Amniotic epithelial cell (primary cell): ENCODE measurements at places on chromosomes 5 and 9.

GRCh38 chr5:143592648-143593047, 189.2 kb upstream of the NR3C1 start:
- DNase-seq, result peak; percentile 48

GRCh38 chr5:62791059-62791458, 212.4 kb downstream of the LRRC70 start:
- no peak for DNase-seq

GRCh38 chr9:83538172-83538889, at the start of gene FRMD3:
TSS of gene FRMD3 (minus strand) at chr9:83538401. CDS start at chr9:83538231, 170 bp downstream.
- DNase-seq, result peak; percentile 16

DNA sequence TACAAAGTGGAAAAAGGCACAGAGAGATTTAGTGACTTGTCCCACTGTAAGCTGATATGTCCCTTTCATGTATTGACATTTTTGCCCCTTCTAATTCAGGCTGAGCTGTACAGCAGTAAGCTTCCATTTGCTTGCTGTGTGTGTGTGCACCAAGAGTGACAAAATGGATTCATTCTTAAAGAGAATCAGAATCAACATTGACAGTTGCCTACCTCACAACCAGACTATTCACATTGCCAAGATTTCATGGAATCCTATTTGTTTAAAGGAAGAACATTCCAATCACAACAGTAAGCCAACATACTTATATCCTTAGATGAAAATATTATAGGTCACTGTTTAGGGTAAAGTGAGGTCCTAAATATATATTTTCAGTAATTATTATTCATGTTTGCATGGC, 102.6 kb downstream of the TMEM232 start:
- no peak for DNase-seq

GRCh38 chr9:96136992-96137670, 164.8 kb downstream of the HSD17B3 start:
- DNase-seq, result peak; percentile 70

DNA sequence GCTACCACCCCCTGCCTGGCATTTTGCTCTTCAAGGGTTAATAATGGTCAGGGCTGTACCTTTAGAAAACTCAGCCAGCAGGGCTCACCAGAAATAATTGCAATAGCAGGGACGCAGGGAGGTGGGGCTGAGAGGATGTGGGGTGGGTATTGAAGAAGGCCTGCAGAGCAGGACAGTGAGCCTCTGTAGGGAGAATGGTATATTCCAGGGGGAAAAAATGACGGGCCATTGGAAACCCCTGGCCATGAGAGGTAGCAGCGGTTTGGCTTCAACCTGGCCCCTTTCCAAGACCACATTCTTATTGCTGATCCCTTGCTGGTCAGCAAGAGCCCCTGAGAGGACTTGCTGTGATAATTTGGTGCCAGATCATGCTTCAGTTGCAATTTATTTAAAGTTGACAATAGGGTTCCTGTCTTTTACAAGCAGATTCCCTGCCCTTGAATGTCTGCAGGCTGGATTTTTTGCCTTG, 36.7 kb upstream of the CTNNA1 start:
- peak; percentile 9 for DNase-seq

DNA sequence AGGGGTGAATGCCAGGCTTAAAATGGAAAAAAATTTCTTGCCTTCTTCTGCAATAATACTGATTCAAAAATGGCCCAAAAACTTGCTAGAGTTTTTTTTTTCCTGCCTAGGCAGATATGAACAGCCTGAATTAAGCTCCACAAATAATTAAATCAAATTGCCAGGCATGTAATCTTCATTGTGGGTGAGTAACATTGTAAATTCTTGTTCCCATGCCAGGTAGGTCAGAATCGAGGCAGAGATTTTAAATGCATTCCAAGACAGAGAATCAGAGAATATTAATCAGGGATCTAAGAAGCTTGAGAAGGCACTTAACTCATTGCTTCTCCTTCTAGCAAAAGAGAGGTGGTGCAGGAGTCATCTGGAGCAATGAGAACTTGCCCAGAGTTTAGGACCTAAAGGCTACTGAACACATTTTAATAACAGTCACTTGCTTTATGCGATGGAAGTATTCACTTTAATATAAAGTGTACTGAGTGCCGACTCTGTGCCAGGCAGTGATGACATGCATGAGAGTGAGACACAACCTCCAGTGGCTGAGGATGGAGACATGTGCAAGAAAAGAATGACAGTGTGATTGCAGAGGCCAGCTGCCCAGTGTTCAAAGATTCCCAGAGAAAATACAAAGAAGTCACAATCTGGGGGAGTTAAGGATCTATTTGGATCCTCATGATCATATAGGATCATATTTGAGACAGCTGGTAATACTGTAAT, 102.3 kb downstream of the APBA1 start:
- DNase-seq, result peak; percentile 79

DNA sequence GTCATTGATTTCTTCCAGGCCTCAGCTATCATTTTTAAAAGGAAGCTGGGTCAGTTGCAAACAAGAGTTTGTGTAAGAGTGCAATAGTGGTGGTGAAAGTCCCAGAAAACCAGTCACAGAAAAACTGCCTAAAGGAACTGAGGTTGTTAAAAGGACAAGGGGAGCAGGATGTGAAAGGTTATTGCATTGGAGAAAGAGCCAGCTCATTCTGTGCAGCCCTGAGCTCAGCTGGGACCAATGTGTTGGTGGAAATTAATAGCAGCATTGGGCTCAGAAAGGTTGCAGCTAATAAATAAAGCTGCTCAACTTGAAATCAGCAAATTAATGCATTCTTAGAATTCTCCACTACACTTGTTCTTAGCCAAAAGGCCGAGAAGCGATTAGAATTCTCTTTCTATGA, 34.9 kb downstream of the NREP start:
- no peak for DNase-seq

- DNase-seq, result no peak
Measured at GRCh38 chr9:137774775-137775386, 102.7 kb upstream of the CACNA1B start.

DNA sequence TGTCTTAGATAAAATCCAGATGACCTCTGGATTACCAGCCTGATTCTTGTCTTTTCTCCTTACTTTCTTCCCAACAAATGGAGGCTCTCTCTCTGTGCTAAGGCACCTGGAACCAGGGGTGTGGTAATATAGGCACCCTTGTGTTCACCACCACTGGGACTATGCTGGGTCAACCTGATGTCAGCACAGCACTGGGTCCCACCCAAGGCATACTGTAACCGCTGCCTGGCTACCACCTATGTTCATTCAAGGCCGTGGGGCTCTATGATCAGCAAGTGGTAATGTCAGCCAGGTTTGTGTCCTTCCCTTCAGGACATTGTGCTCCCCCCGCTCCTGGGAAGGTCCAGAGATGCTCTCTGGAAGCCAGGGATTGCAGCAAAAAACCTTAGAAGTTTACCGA, 283.6 kb downstream of the TMEM232 start:
- DNase-seq, result no peak

DNA sequence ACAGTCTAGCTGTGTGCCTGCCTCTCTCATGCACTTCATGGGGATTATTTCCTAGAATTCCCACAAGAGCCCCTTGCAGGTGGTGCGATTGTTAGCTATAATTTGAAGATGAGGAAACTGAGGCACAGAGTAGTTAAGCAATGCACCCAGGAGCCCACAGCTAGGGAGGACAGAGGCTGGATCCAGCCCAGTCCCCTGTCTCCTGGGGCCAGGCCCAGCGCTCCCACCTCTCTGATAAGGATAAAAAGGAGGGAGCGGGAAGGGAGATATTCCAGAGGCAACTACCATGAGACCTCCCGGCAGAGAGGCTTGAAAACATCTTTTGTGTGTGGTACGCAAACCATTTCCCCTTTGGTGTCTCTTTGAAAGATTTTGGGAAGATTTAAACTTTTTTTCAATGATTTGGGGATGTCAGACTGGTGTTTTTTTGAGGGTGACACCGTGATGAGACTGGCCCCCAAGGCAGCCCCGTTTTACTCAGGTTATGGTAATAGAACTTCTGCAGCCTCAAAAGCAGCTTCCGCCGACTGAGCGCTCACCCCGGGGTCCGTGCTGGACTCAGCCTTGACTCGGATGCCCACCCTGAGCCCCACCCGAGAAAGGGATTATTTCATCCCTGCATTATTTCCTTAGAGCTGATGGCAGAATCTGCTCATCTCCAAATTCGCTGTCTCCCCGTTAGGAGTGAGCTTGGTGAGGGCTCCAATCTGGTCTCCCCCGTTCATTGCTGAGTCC, 144.7 kb upstream of the IER5L start:
- DNase-seq, result no peak

DNA sequence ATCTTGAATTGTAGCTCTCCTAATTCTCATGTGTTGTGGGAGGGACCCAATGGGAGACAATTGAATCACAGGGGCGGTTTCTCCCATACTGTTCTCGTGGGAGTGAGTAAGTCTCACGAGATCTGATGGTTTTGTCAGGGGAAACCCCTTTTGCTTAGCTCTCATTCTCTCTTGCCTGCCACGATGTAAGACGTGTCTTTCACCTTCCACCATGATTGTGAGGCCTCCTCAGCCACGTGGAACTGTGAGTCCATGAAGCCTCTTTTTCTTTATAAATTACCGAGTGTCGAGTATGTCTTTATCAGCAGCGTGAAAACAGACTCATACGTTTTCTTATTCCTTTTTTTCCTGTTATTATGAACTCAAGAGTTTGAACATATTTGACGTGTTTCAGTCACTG, 39.1 kb downstream of the RETREG1 start:
- DNase-seq, result no peak

DNA sequence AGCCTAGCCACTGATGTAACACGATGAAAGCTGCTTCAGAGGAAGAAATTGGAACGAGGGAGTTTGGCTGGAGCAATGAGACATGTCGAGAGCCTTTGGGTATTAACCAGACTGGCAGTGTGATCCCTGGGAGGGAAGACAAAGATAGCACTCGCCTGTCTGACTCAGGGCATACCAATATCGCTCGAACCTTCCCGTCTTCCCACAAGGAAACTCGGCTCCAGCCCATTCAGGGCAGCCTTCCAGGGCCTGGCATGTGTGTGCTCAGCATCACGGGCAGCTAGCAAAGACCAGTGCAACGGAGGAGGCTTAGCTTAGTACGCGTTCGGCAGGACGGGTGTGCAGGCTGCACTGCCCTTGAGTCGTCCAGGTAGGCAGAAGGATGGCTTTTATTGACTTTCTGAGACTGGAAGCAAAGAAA, 356.9 kb upstream of the WWC1 start:
- DNase-seq, result peak; percentile 71

GRCh38 chr9:114314881-114315722, 7.8 kb upstream of the ORM1 start:
- DNase-seq, result no peak

DNA sequence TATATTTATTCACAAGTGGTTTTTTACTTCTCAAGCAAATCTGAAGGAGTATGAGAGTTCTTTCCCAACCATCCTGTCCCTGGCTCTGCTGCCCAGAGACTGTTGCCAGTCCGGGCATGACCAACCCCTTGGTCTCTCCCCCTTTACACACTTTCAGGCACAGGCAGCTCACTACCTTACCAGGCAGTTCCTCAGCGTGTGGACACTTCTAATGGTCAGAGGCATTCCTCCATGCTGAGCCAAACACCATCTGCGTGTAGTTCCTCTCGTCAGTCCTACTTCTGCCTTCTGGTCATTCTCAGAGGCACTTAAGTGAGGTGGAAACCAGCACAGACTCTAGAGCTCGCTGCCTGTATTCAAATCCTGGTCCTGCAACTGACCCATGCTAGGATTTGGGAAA, 56.1 kb downstream of the TSTD2 start:
- DNase-seq, result no peak

DNA sequence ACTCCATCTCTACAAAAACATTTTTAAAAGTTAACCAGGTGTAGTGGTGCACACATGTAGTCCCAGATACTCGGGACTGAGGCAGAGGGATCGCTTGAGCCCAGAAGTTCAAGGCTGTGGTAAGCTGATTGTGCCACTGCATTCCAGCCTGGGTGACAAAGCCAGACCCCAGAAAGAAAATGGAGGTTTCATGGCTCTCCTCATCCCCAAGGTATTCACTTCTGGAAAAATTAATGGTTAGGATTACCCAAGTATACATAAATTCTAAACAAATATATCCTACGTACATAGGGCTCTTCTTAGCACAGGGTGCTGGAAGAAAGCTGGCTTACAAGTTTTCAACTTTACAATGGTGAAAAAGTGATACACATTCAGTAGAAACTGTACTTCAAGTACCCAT, 18.6 kb upstream of the RECK start:
- DNase-seq, result no peak

DNA sequence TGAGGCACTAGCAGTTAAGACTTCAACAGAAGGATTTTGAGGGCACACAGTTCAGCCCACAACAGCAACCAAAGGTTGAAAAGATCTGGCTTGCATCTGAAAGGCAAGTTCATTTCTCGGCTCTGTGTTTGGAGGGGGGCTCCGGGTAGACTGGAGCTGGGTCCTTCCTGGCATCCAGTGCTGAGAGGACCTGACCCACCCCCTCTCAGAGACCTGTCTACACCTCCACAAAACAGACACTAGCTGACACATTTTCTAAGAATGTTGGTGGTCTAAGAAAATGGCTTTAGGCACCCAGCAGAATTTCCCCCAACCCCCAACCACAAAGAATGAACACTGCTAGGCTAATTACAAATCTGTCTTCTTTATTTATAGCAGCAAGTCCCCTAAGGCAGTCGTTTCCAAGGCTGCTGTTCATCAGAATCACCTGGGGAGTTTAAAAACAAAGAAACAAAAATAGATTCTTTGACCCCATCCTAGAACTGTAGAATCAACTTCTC, 6.2 kb upstream of the PTCH1 start:
- no peak for DNase-seq

GRCh38 chr5:148839960-148840359, 13.5 kb downstream of the ADRB2 start:
- DNase-seq, result no peak

DNA sequence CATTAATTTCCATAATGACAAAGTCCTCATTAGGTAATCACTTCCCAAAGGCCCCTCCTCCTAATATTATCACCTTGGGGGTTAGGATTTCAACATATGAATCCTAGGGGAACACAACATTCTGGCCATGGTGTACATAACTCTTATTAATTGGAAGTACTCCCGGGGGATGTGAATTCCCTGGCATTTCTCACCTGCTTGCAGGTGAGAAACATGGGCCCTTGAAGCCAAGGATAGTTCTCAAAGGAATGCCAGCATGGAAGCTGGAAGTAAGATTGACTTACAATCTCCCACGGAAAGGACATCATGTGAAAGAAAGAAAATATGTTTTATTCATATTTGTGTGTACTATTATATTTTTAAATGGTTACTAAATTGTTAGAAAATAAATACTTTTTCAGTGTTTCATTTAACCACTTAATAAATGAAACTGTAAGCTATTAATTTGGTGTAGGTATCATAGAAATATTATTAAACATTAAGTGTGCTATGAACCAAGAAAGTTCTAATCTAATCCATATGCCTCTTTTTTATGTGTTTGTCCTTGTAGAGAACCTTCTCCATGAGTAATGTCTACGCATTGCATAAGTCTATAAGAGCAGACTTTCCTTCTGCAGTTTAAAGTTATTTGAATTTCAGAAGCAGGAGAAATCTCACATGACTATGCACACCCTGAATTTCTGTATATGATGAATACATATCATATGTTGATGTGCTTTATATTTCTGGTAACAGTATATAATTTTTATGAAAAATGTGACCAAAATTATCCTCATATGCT, 59.4 kb downstream of the ANXA1 start:
- peak; percentile 36 for DNase-seq

GRCh38 chr5:165138236-165138635, 1632.8 kb downstream of the MAT2B start:
- no peak for DNase-seq

- DNase-seq, result no peak
Measured at GRCh38 chr5:143447983-143448382, 44.5 kb upstream of the NR3C1 start.
